ENCODE measurements at places on chromosomes 2 and 18.

DNA sequence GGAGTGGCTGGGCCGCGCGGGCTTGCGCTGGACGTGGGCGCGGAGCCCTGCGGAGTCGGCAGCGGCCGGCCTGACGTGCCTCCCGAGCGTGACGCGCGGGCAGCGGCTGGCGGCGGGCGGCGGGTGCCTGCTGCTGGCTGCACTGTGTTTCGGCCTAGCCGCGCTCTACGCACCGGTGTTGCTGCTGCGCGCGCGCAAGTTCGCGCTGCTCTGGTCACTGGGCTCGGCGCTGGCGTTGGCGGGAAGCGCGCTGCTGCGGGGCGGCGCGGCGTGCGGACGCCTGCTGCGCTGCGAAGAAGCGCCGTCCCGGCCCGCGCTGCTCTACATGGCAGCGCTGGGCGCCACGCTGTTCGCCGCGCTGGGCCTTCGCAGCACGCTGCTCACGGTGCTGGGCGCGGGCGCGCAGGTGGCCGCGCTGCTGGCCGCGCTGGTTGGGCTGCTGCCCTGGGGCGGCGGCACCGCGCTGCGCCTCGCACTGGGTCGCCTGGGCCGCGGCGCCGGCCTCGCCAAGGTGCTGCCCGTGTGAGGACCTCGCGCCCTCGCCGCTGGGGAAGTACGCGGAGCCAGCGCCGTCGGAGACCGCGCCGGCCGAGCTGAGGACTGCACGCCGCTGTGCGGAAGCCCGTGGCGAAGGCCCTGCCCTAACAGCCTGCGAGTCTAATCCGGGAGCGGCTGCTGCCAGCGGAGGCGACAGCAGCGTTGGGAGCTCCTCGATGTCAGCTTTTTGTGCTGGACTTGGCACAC is 526 bp downstream of the SFT2D3 start:
- DNase-seq = peak; percentile 77

- DNase-seq = no peak
Measured at GRCh38 chr2:31901900-31902299, 108.9 kb downstream of the MEMO1 start.

- no peak for DNase-seq
Measured at GRCh38 chr2:223835701-223836532, 1.5 kb downstream of the AP1S3 start.

GRCh38 chr2:10449838-10450691 is 1.9 kb upstream of the ODC1 start:
- peak; percentile 33 for DNase-seq

GRCh38 chr2:44559108-44559507 is 197.4 kb downstream of the CAMKMT start:
- DNase-seq = no peak

DNA sequence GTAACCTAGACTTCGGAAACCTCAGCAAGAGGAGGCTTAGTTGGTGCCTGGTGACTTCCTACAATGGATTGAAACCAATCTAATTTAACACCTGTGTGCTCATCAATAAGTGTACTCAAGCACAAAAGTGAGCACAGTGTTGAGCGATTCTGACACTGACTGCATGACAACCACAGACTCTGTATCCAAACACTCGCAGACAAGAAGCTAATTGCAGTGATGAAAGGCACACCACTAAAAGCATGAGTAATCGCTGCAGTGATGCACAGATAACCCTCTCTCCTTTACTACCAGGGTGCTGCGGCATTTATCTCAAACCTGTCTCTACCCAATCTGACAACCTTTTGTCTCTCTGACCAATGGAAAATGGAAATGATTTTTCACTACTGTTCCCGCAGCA is 168.1 kb downstream of the AFF3 start:
- no peak for DNase-seq

DNA sequence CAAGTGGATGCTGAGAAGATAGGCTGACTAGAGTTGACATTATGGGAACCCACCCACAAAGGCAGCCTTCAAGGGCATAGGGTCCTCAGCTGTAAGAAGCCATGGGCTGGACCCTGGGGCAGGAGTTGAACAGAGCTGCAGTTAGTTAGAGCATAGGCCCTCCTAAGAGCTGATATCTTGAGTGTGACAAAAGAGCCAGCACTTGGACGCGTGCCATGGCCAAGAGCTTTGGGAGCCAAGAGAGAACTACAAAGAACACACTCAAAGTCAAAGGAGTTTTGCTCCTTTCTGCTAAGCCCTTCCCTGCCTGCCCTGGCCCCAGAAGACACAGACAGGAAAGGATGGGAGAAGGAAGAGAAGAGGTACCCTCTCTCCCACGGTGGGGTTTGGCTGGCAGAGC is 29.9 kb upstream of the AGAP1 start:
- DNase-seq = peak; percentile 6

GRCh38 chr2:239178484-239178883 is 222.3 kb downstream of the HDAC4 start:
- no peak for DNase-seq

DNA sequence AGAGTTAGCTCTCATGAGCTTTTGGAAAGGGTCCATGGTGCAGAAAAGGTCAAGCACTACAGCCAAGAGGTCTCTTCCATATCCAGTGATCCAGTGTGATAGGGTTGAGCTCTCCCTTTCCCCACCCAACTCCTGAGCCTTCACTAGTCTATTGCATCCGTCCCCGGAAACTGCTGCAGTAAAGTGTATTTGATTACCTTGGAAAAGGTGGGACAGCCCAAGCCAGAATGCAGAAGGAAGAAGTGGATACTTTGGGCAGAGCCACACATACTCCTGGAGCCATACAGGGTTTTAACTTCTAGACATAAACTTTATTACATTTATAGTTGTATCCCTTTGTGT is 3.6 kb downstream of the PNKD start:
- no peak for DNase-seq
